ENCODE measurements at places on chromosomes 5 and 9.

DNA sequence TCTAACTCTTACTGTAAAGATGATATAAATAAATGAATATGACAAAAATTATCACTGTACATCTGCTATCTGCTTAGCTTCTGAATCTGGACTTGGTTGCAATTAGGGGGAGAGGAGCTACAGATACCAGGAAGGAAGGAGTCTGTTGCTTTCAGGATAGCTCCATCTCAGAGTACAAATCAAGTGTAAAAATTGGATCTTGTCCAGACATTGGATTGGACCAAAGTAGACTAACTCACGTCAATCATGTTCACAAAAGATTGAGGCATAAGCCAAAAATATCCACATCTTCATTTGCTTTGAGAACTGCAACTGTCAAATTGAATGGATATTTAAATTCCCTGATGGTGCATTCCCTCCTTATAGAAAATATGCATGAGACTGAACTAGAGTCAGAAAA is 8.8 kb upstream of the OR1Q1 start:
- no peaks in the 10 kb centered on the region for H3K36me3 ChIP-seq
- DNase-seq, result no peak

GRCh38 chr5:80623999-80624398 is 30.5 kb upstream of the MSH3 start:
- no peaks in the 10 kb centered on the region for H3K4me1 ChIP-seq
- no peak for DNase-seq
- H3K4me3 ChIP-seq, result no peak overlapping the region
- no peak overlapping the region for H3K27ac ChIP-seq
- H3K27me3 ChIP-seq, result no peaks in the 10 kb centered on the region

DNA sequence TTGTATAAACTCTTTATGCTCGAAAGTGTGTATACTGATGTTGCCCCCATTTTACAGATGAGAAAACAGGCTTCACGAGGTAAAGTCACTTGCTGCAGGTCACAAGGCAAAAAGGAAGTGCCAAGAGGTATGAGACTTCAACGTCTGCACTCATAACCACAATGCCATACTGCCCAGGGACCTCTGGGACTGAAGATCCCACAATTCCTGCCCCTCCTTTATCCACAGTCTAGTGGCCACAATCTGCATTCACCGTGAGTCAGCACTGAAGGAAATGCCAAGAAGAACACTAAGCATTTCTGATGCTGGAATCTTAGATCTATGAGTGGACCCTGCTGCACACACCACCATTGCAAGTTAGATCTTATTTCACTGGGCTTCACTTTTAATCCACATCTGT is 37.3 kb downstream of the MED27 start:
- H3K4me3 ChIP-seq, result no peak overlapping the region
- no peak for DNase-seq
- H3K27me3 ChIP-seq, result no peaks in the 10 kb centered on the region
- peaks cover 13% of the 10 kb centered on the region for H3K4me1 ChIP-seq
- H3K27ac ChIP-seq, result no peak overlapping the region
- H3K36me3 ChIP-seq, result no peaks in the 10 kb centered on the region

DNA sequence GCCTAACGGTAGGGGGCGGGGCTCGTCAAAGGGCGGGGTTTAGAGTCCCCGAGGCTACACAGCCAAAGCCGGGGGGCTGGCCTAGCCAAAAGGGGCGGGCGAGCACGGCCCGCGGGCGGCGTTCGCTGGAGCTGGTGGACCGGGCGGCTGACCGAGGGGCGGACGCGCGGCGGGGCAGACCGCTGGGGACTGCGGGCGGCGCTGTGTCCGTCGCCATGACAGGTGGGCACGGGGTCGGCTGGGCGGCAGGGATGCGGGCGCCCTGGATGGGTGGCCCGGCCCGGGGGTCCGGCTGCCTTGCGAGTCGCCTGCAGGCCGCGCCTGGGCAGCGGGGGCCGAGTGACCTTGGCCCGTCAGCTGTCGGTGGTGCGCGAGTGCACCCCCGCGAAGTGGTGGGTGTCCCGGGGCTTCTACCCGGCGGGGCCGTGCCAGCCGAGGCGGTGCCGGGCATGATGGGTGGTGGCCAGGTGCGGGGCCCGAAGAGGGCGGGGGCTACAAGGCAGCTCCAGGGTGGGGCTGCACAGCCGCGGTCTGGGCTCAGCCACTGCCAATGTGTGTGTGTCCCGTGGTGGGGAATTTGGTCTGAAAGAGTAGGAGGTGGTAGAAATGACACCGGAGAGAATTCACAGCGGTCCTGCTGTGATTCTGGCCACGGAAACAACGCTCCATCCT is at the start of gene CARD19:
CARD19 (plus strand) TSS at position 87 of the 672 bp plus-strand sequence; CDS start at position 216, 129 bp downstream.
- H3K4me1 ChIP-seq, result peaks cover 70% of the 10 kb centered on the region
- DNase-seq, result peak; percentile 59
- H3K4me3 ChIP-seq, result peak within 1 kb of the TSS; percentile 97
- H3K36me3 ChIP-seq, result no peaks in the 10 kb centered on the region

DNA sequence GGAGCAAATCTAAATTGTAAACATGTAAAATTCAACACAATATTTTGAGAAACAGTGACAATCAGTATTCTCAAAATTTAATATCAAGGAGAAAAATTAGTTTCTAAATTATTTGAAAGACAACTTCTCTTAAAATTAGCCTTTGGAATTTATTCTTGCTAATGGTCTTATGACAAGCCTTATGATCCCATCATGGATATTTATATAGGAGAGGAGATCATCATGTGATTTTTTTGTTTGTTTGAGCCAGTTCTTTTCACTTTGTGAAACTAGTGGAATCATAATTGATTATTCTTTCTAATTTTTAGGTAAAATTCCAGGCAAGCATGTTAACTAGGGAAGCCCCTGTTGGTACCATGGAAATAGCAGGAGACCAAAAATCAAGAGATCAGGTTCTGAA is 24.7 kb downstream of the DMXL1 start:
- no peaks in the 10 kb centered on the region for H3K27me3 ChIP-seq
- no peak for DNase-seq
- peaks cover 25% of the 10 kb centered on the region for H3K36me3 ChIP-seq
- no peak overlapping the region for H3K4me3 ChIP-seq
- peaks cover 8% of the 10 kb centered on the region for H3K4me1 ChIP-seq

DNA sequence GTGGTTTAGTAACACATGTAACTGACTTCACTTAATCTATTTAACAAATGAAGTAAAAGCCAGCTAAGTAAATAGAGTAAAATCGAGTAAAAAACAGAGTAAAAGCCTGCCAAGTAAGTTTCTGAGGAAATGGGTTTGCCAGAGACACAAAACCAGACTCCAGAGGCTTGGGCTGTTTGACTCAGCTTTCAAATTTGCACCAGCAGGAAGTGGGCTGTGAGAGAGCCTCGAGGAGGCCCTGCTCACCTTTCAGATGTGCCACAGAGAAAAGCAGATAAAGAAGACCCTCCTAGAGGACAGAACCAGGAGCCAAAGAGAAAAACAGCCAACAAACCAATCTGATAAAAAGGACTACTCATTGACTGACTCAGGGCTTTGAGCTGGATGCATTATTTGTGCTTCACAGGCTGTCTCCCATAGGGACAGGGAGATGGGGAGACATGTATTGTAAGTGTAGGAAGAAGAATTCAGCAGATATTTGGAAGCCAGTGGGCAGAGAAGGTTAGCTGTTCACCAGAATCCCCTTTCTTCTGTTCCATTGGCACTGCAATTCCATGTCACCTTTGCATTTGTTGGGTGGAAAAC is 14.4 kb upstream of the AMACR start:
- no peak for DNase-seq
- H3K36me3 ChIP-seq, result peaks cover 11% of the 10 kb centered on the region
- H3K27me3 ChIP-seq, result no peaks in the 10 kb centered on the region
- H3K27ac ChIP-seq, result peak overlapping the region; percentile 35
- H3K4me1 ChIP-seq, result peaks cover 12% of the 10 kb centered on the region

DNA sequence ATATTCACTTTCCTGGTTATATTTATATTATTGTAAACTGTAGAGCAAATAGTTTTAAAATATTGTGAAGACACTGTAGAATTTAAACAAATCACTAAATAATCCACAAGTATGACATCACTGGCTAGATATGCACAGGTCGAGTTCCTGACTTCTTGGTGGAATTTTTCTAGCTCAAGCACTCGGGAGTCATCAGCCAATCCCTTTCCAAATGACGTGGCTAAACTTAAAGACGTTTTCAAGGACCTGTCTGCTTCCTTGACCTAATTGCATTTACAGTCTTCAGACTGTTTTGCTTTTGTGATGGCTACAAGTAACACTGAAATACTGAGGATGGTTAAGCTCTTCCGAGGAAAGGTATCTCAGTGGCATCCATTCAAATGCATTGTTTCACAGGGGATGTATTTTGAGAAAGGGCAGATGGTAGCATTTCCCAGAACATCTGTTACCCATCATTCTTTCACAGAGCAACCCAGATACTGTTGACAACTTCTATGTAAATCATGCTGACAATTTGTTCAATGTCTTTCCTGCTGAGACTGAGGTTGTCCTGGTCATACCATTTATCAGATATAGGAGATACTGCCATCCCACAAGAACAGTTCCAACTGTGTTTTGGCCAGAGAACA is 262.8 kb downstream of the CDH10 start:
- H3K27ac ChIP-seq, result no peak overlapping the region
- no peaks in the 10 kb centered on the region for H3K27me3 ChIP-seq
- H3K36me3 ChIP-seq, result no peaks in the 10 kb centered on the region
- no peaks in the 10 kb centered on the region for H3K4me1 ChIP-seq
- H3K4me3 ChIP-seq, result no peak overlapping the region

DNA sequence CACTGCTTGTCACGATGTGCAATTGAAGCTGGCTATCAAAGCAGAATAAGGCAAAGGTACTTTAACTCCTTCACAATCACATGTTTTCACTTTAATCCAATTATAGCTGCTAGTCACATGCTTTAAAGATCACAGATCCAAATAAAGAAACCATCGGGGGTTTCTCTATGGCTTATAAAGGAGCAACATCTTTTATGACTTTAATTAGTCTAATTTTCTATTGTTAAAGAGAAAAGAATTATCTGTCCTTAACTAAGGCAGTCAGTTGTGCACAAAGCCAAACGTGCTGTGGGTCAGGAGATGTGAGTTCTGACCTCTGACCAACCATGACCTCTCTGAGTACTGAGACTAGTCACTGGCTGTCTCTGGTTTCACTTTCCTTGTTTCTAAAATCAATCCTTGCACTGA is 561.1 kb downstream of the RAB3C start:
- peak overlapping the region; percentile 3 for H3K4me3 ChIP-seq
- H3K4me1 ChIP-seq, result peaks cover 42% of the 10 kb centered on the region
- H3K27me3 ChIP-seq, result no peaks in the 10 kb centered on the region
- peak overlapping the region; percentile 83 for H3K27ac ChIP-seq

DNA sequence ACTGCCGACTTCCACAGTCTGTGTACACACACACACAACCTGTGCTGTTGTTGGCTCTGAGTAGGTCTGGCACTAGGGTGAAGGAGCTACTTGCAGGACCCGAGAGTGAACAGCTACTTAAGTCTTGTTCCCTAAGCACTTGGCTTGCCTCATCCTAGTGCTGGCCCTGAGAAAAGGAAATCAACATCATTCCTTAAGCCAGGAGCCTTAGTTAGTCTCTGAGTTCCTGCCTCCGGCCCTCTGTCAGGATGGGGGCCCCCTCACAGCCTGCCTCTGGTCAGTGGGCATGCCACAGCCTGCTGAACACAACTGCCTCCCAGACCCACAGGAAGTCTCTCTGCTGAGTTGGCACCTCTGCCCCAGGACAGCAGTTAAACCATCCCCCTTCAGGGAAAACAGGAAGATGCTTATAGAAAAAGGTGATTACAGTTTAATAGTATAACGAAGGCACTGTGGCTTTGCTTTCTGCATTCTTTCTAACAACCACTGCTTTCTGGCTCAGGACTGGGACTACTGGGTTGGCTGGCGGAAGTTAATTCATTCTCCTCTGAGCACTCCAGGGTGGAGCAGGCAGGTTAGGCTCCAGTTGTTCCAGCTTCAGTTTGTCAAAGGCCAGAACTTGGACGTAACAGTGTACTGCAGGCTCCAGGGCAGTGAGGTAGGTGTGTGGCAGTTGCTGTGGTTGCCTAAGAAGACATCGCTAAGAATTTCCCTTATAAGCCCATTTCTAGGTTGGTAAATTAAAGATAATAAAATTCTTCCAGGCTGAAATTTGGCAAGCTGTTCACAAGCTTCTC is 2.8 kb downstream of the MAMDC2 start:
- DNase-seq, result peak; percentile 25
- H3K36me3 ChIP-seq, result no peaks in the 10 kb centered on the region
- H3K27ac ChIP-seq, result peak overlapping the region; percentile 81
- H3K4me1 ChIP-seq, result peaks cover 69% of the 10 kb centered on the region
- peaks cover 24% of the 10 kb centered on the region for H3K27me3 ChIP-seq

DNA sequence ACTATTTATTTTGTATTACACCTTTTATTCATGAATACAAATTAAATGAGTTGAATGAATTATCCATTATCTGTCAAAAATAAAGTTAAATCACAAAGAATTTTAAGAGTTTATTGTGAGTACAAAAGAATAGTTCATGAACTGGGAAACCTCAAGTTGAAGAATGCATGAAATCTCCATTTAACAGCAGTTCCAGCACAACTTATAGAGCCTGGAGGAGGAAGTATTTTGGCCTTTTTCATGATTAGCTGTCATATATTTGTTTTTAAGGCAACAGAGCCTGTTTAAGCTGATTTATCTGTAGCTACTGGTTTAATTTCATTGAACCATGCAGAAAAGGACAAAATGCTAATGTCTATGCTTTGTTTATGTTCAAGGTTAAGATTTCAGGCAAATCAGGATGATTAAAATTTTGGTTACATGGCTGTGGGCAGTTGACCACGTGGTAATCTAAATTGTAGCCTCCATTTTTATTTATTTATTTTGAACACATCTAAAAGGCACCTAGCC is 12.2 kb downstream of the SPINK1 start:
- no peak for DNase-seq
- H3K36me3 ChIP-seq, result no peaks in the 10 kb centered on the region
- no peaks in the 10 kb centered on the region for H3K4me1 ChIP-seq
- H3K27me3 ChIP-seq, result peaks cover 17% of the 10 kb centered on the region
- no peak overlapping the region for H3K27ac ChIP-seq

DNA sequence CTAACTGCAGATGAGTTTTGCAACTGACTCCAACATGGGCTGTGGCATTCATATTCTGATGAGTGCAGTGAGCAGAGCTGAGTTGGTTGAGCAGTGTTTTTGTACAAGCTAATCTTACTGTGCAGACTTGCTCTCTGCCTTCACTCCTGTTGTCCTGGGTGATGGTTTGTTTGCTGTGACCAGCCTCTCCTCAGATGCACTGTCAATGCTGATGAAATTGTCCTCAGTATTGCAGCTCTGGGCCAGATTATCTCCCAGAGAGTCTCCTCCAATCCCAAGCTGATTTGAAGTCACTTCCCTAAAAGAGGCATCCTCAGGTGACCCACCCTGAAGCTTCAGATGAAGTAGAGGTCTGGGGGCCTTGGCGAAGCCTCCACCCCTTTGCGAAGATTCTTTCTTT is 581.8 kb downstream of the ACTL7B start:
- H3K4me1 ChIP-seq, result peaks cover 12% of the 10 kb centered on the region
- DNase-seq, result no peak
- H3K27ac ChIP-seq, result no peak overlapping the region
- no peaks in the 10 kb centered on the region for H3K27me3 ChIP-seq
- no peaks in the 10 kb centered on the region for H3K36me3 ChIP-seq
- H3K4me3 ChIP-seq, result no peak overlapping the region

DNA sequence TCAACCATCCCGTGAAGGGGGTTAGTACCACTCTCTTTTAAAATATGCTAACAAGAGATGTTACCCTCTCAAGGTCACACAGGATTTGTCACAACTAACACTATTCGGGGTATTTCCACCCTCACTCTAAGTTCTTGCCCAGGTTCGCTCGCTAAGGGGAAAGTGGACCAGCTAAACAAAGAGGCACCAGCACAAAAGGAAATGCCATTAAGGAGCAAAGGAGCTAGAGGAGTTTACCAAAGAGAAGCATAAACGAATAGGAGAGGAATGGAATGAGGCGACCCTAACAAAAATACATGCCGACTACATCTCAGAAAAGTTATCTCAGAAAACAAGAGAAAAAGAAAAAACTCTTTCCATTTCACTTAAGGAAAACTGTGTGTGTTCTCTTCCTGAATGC is 170.9 kb downstream of the DCP2 start:
- DNase-seq, result no peak
- H3K4me1 ChIP-seq, result peaks cover 48% of the 10 kb centered on the region
- no peaks in the 10 kb centered on the region for H3K27me3 ChIP-seq

Measured in left ventricle myocardium inferior (tissue), 1 donor.